ENCODE measurements at places on chromosomes 12 and 14. TPM values are rescaled to one million over a fixed set of nuclear protein-coding genes. Genes with fewer than 3 reads are reported as not detected.

The CD163 gene
- polyA plus RNA-seq, result 15.3 TPM

The NAA25 gene
- 17.9 TPM for polyA plus RNA-seq

The EMC9 gene
- 27.4 TPM for polyA plus RNA-seq

The OTOGL gene
- 0.46 TPM for polyA plus RNA-seq

The GALC gene
- 21.2 TPM for polyA plus RNA-seq

The VRTN gene
- not detected for polyA plus RNA-seq

The ACOT4 gene
- polyA plus RNA-seq, result 0.22 TPM

The GYS2 gene
- polyA plus RNA-seq, result not detected

DNA sequence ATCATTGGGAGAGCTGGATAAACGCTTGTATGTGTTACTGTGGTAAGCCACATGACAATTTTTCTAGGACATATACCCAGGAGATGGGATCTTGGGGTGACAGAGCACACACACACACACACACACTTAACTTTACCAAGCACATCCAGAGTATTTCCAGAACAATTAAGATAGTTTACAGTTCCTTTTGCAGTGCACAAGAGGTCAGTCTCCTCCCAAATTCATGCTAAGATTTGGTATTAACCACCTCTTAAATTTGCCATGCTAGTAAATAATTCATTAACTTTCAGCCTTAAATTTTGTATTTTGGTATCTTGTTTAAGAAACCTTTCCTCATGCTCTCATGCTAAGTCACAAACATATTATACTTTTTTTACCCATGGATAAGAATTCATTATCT lies 33.9 kb upstream of the LIMA1 start:
- no peak for DNase-seq

DNA sequence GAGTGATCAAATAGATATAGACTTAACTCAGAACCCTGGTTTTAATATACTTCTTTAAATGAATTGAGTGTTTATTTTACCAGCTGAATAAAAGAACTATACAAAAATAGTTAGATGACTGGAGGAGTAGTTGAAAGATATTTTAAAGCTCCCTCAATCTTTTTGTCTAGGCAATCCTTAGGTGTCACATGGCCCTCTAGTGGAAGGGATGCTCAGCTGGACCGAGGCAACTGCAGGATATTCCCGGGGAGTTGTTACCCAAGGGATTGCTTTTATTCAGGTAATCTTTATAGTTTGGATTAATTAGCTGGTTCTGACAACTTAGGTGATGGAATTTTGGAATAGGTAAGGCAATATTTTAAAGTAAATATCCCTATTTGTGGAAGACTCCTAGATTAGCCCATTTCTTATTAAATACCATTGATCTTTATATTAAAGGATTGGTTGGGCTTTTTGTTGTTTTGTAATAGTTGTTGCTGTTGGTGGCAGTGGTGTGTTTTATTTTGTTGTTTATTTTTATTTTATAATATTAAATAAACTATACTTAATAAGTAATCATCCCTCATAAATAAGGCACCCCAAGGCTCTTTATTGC lies 57.1 kb downstream of the ZDHHC17 start:
- no peak for DNase-seq

- no peak for DNase-seq
These were observed 294 bp downstream of the SAMD15 start for GRCh38 chr14:77377502-77377844.

DNA sequence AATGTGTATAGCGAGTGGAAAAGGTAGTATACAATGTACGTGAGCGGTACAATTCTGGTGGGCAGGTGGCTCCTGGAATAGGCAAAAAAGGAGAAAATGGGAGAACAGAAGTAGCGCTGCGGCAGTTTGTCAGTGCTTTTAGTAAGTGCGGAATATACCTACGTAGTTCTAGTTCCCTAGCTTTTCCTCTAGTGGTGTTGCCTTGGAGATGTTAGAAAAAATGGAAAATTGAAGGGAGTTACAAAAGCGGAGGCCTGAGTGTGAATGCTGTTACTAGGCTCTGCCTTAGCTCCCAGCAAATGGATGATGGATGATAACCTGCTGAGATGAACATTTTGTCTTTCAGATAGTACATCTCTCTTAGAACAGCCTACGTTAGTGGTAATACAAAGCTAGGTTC lies 1.1 kb downstream of the TTC8 start:
- DNase-seq, result no peak

DNA sequence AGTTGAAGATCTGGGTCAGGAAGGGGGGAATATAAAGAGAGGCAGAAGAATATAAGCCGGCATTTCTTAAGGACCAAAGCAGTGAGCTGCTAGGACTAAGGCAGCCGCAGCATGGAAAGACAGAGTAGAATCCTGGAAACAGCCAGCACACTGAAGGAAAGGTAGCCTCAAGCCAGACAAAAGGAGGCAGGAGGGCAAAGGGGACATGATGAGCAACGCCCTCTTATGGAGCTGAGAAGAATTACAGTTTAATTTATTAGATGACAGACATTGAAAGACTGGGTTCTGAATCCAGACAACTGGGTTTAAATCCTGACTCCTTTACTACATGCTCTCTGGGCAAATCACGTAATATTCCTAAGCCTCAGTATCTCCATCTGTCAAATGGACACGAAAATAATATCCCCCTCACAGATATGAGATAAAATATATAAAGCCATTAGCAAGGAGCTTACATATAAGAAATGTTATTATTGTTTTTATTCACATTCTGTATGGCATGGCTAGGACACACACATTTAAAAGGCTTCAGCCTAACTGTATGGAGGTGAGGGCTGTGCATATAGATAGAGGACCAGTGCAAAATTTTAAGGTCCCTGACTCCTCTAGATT lies 8.1 kb upstream of the PCED1B start:
- DNase-seq, result no peak

DNA sequence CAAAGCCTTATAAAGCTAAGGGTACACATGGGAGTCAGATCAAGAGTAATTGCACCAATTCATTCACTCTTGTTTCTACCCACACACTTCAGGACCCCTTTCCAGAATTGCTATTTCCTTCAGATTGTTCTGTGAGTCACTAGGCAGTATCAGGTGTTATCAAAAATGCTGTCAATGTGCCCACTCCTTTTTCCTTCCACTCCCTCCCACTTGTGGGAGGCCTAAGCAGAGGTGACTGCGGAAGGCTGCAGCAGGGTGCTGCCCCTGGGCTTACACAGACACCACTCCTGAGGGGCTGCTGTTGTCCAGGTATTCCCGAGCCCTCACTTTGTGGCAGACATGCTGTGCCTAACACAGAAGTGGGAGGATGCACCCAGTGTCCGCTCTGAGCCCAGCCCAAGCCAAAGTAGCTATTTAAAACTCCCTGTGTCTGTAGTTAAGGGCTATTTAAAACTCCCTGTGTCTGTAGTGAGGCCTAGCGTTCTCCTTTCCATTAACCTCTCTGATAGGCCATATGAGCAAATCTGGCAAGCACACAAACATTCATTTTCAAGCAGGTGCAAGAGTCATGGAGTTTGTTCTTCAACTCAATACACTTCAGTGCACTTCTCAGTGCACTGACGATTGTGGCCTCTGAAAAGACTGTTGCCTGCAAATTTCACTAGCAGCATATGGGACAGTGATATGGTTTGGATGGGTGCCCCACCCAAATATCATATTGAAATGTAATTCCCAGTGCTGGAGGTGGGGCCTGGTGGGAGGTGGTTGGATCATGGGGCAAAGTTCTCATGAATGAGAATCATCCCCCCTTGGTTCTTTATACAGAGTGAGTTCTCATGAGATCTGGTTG lies 117.8 kb downstream of the PHLDA1 start:
- DNase-seq, result peak; percentile 47

- DNase-seq, result no peak
These were observed 295.3 kb downstream of the KCNC2 start for GRCh38 chr12:74914378-74914777.

DNA sequence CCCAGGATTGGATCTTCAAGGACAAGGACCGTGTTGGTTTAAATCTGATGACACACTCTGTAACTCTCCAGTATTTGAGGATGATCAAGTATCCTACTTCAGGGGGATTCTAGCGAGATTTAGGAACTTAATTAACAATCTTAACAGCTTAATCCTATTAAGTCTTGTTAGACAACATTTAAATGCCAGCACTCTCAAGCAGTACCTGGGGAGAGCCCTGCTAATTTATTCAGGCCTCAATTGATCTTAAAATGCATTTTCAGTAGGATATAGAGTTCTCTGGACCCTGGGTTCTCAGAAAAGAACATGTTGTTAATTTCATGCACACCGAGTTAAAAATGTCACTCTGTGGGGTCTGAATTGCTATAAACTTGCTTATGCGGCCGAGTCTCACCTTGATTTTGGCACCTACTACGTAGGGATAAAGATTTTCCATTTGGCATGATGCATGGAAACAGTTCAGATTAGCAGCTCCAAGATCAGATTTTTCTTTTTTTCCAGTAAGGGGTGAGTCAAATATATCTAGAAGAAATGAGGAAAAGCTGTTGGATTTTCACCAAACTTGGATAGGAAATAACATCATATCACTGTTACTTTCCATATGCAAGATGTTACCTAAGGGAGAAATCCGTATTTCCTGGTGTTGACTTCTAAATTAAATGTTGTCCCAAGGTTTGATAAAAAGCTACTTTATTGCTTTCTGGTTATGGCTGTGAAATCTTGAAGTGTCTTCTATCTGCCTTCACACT lies 76.1 kb downstream of the SLC24A4 start:
- DNase-seq, result no peak

GRCh38 chr12:55824726-55825125 lies 4.7 kb downstream of the DNAJC14 start:
- DNase-seq, result no peak

DNA sequence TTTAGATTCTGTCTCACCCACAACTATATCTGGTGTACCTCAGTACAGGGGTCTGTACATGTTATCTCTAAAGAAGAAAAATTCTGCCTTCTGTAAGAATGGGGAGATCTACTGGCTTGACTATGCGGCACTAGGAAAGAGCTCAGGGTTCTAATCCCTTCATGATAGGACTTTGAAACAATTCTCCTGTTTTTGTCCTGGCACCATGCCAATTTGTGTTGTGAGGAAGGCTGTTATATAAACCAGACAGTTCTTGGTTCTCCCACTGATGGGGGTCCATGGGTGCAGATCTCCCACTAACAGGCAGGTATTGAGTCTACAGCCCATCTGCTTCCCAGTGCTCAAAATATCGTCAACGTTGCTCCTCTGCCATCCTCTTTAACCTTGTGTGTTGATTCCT lies 883.7 kb downstream of the GALC start:
- no peak for DNase-seq

- peak; percentile 92 for DNase-seq
These were observed 179.0 kb upstream of the KRR1 start for GRCh38 chr12:75690296-75690955.

- DNase-seq, result no peak
These were observed 6.0 kb downstream of the ALKBH2 start for GRCh38 chr12:109087250-109087649.

DNA sequence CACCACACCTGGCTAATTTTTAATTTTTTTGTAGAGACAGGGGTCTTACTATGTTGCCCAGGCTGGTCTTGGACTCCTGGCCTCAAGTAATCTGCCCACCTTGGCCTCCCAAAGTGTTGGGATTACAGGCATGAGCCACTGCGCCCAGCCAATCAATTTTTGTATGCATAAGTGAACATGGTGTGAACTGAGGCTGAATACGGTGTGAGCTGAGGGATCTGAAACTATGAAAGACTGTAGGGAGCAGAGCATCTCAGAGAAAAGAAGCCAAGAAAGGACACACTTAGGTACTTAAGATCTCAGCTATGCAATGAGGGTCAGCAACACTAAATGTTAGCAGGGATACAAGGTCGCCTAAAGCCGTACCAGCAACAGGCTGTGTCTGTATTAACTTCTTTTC lies 54.1 kb downstream of the KSR2 start:
- DNase-seq, result no peak

- peak; percentile 81 for DNase-seq
These were observed 39.4 kb downstream of the SH2B3 start for GRCh38 chr12:111444925-111445725.

DNA sequence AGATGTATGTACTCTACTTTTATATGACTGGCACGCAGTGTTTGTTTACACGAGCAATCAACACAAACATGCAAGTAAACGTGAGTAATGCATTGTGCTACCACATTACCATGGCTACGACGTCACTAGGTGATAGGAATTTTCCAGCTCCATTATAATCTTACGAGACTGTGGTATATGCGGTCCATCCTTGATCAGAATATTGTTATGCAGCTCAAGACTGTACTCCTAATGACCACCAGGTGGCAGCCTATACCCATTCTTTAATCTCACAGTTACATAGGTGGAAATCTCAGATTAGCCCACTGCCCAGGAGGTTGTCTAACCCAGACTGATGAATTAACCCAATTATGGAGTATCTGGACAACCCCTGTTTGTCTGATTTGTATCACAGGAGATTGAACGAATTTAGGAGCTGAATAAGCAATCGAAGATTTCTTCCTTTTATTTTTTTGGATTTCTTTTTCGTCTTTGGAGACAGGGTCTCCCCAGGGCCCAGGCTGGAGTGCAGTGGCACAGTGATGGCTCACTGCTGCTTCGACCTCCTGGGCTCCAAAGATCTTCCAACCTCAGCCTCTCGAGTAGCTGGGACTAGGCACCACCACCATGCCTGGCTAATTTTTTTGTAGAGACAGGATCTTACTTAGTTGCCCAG lies 8.7 kb upstream of the TESPA1 start:
- DNase-seq, result peak; percentile 74

DNA sequence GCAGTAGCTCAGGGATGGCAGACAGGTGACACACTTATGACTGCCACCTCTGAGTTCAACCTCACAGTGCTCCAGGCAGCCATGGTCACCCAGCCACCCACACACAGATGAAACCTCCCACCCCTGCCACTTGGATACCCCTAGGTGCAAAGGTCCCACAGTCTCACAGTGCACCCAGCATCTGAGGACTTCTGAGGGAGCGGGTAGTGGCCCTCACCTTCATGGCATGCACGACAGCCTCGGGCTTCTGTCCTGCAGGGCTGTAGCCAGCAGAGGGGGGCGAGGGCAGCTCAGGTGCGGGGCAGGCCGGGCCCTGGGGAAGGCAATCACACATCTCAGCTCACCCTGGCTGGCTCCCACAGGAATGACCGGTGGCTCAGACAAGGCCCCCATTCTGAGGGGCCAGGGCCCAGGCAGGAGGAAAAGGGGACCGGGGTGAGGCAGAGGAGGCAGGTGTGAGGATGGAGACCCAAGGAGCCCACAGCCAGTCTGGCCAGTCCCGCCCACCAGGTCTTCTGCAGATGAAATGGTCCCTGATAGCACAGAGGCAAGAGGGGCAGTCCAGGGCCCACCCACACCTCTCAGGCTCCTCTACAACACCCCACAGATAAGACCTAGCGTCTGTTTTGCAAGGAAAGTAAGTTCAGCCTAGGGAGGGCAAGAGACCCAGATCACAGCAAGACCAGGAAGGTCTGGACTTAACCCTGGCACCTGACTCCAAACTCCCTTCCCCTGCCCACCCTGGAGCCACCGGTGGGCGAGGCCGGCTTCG lies 35.8 kb downstream of the CCNK start:
- peak; percentile 1 for DNase-seq

All from muscle of back (tissue), 13 donors.